NCI-H460 (cell line): ENCODE measurements at places on chromosomes 5 and 9. TPM values are rescaled to one million over a fixed set of nuclear protein-coding genes. Genes with fewer than 3 reads are reported as not detected.

The IFNA21 gene
- not detected in 2 replicates for total RNA-seq

The SUB1 gene
- total RNA-seq: 657 and 687 TPM in 2 replicates

The FABP6 gene
- total RNA-seq: 1.0 and 2.2 TPM in 2 replicates

The GNG10 gene
- total RNA-seq: 114 and 122 TPM in 2 replicates

The GOLM1 gene
- total RNA-seq: 91.4 and 111 TPM in 2 replicates

The LCN10 gene
- not detected in 2 replicates for total RNA-seq

The CFAP77 gene
- not detected in 2 replicates for total RNA-seq

The SPINK5 gene
- total RNA-seq: not detected in 2 replicates

The PROB1 gene
- total RNA-seq: 1.5 and 1.8 TPM in 2 replicates

GRCh38 chr5:6175172-6175854, 203.0 kb downstream of the MED10 start:
- no peak for DNase-seq

- no peak for DNase-seq
Observed at GRCh38 chr5:172873513-172873912, 39.5 kb downstream of the ERGIC1 start.

- no peak for DNase-seq
Observed at GRCh38 chr5:124678468-124678867, 68.0 kb downstream of the ZNF608 start.

DNA sequence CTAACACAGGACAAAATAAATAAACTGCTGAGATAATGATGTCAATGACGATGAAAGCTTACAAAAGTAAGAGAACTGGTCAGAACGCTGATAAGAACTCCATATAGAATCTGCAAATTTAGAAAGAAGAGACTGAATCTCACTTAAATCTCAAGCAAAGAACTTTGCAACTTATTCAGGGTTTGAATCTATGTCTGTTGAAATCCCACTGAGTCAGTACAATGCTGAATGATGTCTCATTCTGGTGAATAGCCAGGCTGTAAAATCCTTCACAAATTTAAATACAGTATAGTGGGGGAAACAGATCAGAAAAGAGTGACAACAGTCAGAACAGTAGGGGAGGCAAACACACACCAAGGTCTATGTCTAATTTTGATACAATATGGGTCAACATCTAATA, 38.9 kb upstream of the NR3C1 start:
- no peak for DNase-seq

DNA sequence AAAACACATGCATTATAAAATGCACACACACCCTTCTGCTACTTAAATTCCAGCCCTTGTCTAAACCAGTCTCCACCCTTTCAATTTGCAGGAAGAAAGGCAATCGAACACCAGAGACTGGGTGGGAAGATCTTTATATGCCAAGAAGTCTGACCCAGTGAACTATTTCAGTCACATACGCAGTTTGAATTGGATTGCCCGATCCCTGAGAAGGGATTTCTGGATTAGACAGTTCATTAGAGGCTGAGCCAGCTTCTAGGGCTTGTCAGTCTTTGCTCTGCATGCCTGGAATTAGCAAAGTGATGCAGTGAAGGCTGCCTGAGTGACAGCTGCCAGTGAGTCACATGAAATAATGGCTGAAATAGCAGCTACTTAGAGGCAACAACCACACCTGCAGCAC, 159.9 kb downstream of the PPP2R2B start:
- no peak for DNase-seq

GRCh38 chr5:140259500-140259899, 43.4 kb downstream of the PFDN1 start:
- no peak for DNase-seq

- DNase-seq: no peak
Observed at GRCh38 chr9:121817476-121817875, 166.0 kb downstream of the DAB2IP start.

GRCh38 chr9:79023134-79023580, 548.6 kb upstream of the TLE4 start:
- peak; percentile 59 for DNase-seq

GRCh38 chr9:110967196-110967595, 71.1 kb downstream of the LPAR1 start:
- DNase-seq: no peak

GRCh38 chr9:77659926-77660325, 11.8 kb upstream of the GNA14 start:
- no peak for DNase-seq

GRCh38 chr5:980001-980588, 28.5 kb upstream of the NKD2 start:
- no peak for DNase-seq

DNA sequence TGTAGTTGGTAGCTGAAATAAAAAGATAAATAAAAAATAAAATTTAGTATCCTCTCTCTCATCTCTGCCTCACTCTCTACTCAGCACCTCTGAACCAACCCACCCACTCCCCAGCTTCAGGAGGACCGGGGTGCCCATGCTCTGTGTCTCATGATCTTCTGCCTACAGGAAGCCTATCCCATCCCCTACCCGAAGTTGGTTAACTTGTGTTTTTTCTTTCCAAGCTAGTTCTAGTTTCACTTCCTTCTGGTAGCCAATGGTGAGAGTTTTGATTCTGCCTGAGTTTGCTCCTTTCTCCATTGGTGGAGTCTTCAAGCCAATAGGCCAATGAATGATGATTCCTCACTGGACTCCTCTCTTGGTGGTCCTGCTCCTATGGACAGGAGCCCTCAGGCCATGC, 32.1 kb downstream of the SNX24 start:
- DNase-seq: no peak

DNA sequence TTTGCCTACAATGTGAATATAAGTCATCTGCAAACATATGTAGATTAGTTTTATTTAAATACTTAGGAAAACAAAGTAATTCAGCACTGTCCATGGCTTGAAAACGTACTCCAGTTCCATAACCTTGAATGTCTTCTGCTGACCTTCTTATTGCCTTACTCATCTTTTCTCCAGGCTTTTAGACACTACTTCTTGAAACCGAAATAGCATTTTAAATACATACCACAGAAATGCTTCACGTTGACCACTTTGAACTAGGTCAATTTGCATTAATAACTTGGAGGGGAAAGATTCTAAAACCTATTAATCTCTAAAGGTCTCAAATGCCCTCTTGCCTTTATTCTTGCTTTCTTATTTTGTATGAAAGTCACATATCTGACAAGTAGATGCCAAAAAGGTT, 995.4 kb upstream of the ACO1 start:
- DNase-seq: no peak

DNA sequence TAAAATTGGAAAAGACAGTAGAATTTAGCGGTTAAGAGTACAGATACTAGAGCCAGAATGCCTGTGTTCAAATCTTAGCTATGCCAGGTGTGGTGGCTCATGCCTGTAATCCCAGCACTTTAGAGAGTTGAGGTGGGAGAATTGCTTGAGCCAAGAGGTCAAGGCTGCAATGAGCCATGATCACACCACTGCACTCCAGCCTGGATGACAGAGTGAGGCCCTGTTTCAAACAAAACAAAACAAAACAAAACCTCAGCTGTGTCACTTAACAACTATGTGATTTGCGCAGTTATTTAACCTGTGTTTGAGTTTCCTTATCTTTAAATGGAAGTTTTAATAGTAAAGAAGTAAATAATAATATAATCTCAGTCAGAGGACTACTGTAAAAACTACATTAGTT, 68.3 kb downstream of the TBCA start:
- no peak for DNase-seq

DNA sequence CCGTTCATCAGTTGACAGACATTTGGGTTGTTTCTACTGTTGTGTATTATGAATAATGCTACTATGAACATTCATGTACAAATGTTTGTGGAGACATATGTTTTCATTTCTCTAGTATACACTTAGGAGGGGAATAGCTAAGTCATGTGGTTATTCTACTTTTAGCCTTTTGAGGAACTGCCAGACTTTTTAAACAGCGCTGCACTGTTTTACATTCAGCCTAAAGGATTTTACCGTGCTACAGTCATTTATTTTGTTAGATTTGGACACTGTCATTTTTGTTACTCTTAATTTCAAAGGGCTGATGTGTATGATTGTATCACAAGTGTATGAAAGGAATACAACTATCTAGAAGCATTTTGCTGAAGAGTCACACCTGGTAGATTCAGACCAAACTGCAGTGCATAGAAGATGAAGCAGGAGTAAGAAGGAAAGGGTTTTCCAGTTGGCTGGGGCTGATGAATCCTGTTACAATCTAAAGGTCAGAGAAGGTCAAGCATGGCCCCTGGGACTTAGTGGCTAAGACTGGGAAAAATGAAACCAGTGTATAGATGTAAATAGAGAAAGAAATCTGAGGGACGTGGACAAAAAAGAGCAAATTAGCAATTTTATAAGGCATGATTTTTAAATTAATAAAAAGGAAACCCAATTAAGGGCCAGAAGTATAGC, 509.7 kb downstream of the PSAT1 start:
- no peak for DNase-seq

DNA sequence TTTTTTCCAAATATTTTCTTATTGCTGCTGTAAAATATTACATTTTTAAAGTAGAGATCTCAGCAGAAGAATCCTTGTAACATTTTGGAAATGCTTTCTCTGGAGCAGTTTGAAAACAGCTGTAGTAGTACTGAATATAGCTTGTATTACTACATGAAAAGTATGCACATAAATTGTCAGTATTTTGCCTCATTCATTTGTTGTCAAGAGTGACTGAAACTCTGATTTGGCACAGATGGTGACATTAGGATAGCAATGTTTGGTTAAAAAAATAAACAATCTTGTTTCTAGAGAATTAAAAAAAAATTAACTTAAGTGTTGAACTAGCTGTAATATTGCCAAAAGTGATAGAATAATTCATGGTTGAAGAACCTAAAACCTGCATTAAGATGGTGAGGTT, 90.4 kb downstream of the NNT start:
- DNase-seq: no peak

DNA sequence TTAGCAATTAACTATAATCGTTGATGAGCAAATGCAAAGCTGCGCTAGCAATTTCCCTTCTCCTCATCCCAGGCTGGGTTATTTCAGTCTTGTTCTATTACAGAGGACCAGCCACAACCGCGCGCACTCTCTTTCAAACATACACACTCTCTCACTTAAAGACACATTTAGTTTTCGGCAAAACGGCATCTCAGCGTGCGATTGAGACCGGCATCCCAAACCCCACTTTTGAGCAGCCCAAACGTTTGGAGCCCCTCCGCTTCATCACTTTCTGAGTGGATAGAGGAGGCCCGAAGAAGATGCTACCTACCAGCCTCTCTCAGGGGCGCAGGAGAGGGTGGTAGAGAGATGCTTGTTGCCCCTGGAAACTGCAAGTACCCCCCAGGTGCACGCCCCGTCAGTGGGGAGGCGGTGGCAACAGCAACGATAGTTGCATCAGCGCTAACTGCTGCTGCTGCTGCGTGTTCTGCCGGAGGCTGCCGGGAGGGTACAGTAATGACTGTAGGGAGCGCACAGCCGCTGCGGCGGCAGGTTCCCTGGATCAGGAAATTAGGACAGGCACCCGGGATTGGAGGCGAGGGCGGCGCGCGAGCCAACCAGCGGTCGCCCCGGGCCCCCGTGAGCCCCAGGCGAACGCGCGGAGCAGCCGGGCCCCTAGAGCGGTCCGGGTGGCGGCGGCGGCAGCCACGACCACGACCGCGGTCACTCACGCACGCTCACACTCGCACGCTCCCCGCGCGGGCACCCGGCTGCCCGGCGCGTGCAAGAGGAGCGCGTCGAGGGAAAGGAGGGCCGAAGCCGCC, 467 bp upstream of the VLDLR start:
- peak; percentile 67 for DNase-seq

DNA sequence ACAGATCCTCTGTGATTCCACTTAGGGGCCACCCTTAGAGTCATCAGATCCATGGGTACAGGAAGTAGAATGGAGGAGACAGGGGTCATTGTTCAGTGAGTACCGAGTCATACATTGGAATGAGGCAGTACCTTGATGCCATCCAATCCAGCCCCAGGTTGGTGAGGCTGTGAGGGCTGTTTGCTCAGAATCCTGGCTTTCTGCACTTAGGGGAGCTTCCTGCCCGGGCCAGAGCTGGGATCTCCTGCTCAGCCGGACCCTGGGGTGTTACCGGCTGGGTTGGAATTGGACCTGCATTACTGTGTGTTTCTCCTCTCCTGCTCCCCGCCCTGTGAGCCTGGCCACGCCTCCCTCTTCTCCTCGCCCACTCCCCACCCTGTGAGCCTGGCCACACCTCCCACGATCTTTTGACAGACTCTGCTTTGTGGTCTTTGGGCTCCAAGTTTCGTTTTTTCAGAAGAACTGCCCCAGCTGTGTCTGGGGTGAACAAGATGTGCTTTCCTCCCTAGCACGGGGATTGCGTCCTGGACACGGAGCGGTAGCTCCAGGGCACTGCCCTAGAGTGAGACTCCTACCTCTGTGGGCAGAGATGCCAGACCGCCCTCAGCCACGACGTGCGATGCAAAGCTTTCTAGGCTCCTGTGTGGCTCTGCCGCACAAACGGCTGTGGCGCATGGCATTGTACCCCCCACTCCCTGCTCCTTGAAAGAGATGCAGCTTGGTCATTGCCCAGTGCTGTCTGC, 15.4 kb downstream of the TRAF2 start:
- DNase-seq: no peak

DNA sequence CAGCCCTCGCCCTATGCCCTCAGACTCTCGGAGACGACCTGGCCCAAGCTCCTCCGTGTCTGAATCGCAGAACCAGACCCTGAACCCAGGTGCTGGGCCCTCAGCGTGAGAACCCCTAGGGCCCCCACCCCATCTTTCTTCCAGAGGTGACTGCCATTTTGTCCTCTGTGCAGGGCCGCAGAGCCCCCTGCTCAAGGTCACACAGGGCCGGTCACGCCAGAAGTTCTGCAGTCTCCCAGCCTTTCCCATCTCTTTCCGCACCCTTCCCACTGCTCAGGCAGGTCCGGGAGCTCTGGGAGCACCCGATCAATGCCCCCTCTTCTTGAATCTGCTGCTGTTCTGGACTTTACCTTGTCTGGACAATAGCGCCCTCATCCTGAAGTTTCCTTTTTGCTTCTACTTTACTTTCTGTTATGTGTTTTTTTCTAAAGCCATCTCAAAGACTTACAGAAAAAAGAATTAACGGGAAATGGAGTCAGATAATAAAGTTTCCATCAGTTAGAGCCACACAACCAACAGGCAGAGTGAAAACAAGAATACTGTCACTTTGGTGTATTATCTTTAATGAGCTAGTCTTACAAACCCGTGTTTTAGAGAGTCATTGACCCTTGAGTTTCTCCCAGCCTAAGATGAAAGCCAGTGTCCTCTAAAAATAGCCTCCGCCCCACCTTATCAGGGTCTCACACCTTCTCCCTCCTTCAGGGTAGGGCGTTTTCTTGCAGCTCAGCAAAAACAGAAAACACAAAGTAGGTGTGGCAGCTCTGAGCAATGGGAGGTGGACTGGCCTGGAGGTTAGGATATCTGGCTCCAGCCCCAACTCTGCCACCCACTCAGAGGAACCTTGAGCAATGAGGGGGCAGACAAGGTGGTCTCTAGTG, 1.8 kb downstream of the TMOD1 start:
- no peak for DNase-seq

DNA sequence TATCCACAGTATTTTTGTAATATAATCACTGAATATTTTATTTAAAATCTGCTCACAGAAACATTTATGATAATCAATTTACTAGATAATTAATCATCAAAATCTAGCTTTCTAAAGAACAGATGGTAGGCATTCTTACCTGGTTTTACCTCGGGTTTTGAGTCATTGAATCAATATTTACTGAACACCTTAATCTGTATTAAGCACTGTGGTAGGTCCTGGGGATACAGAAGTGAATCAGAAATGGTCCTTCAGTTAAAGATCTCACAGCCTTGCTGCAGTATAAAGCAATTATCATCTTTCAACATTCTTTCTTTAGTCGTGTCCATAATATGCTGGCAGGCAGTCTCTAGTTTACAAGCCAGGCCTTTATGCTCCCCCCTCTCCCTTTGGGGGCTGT, 2.0 kb upstream of the MEIKIN start:
- no peak for DNase-seq
